Activated naive CD4-positive, alpha-beta T cell (primary cell): ENCODE measurements at places on chromosomes 2 and 18.

DNA sequence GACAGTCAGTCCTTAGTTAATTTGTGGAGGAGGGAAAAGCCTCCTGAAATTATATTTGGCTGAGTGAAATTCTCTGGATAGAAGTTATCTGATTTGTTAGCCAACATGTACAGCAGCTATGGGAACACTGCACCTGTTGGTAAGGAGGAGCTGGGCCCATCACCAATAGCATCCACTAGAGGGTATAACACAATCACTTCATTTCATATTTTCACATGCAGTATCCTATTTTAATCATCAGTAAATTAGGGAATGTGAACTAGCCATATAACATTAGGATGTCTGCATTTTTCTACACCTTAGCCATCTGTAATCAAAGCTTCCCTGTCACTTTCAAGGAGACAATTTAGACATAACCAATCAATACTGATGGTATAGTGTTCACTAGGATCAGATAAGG lies 818.4 kb upstream of the CDH2 start:
- no peak for DNase-seq

DNA sequence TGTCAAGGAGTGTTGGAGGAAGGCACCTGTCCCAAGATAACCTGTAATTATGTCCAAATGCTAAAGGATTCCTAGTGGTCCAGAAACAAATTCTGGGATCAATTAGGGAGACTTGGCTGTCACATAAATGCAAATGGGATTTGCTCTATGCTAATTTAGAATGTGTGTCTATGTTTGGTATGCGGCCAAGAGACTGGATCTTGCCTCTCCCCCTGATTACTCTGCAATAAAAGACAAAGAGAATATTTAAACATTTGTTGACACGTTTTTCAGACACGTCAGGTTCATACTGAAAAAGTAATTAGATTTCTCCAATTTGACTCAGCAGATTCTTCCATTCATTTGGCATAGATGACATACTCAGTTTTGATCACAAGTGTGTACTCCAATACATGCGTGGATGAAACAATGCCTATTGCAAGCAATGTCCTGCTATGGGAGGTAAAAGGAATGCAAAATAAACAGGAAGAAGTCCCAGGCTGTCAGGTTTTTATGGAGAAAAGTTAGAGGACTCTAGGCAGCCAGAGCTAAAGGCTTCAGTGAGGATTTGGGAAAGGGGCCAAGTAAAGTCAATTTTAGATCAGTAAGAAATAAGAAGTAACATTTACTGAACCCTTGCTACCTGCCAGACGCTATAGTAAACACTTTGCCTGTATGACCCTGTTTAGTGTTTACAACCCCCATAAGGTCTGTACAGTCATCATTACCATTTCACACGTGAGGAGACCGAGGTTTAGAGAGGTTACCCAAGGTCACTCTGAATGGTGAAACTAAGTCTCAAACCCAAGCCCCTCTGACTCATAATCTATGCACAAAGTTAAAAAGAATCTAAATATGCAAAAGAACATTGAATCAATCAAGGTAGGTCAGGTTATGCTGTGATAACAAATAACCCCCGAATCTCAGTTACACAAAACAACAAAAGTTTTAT lies 7.8 kb downstream of the ANTXR1 start:
- no peak for DNase-seq

DNA sequence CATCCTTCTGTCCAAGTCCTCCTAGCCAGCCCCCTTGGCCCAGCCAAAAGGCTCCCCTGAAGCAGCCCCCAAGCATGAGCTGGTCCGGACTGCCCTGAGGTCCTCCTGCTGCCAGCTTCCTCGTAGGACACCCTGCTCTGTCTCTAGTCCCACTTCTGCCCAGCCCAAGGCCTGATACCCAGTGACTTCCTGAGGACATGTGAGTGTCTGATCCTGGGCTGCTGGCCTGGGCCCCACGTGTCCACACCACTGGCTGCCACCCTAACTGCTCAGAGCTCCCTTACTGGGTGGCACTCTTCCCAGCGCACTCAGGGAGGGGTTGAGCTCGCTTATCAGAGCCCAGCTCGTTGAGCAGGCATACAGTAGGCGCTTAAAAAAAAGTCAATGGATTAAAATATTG lies 34.4 kb upstream of the PDIA6 start:
- no peak for DNase-seq

GRCh38 chr2:12076810-12077209 lies 330.4 kb downstream of the LPIN1 start:
- no peak for DNase-seq

DNA sequence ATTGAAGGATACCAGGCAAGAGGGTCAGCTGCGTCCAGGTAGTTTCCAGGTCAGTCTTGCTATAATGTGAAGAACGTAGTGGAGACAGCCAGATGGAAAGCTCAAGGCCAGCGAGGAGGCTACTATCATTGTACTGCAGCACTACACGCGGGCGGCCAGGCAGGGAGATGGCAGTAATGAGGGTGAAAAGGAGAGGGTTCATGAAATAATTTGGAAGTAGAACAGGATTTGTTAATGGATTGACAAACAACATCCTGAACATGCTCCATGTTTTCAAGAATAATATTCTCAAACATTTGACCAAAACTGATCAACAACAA lies 17.1 kb downstream of the SPIRE1 start:
- no peak for DNase-seq

DNA sequence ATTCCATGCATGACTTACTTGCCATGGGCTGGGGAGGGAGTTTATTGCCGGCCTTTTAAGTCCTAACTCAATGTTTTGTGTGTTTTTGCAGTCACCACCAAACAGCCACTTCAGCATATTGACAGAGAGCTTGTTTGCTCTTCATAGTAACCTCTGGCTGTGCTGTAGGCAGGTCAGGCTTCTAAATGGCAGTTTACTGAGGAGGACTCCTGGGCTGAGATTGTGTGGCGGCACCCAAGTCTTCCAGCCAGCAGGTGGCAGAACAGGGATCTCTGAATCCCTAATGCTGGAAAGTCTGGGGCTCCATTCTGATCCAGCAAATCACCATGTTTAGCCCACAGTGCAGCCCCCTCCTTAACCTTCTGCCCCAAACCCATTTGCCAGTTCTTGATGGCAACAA lies 121.2 kb downstream of the CAPN13 start:
- DNase-seq: no peak

DNA sequence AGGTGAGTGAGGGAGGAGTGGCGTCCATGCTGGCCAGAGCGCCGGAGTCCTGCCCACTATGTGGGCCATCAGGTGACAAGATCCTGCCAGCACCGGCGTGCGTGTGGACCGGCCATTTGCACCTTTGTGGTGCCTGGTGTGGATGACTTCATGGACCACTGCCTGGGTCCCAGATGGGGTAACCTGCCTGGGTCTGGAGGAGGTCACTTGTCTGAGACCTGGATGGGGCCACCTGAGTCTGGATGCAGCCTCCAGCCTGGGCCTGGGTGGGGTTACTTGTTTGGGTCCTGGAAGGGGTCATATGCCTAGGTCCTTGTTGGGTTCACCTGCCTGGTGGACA lies 299.6 kb downstream of the NDUFA10 start:
- DNase-seq: no peak

GRCh38 chr2:158692372-158693103 lies 102.6 kb upstream of the DAPL1 start:
- no peak for DNase-seq

DNA sequence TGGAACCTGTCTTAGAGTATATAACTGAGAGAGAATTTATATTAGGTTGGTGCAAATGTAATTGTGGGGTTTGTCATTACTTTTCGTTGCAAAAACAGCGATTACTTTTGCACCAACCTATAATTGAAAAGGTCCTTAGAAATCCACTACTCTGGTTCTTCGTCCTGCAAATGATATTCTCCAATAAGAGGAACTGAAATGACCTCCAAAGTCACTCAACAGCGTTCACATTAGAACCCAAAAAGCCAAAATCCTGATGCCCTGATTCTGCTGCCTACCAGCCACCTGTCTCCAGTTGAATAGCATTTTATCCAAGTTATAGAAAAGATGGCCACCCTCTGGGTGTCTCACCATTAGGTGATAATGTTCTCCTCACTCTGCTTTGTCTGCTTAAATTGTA lies 230.6 kb downstream of the SETBP1 start:
- no peak for DNase-seq

DNA sequence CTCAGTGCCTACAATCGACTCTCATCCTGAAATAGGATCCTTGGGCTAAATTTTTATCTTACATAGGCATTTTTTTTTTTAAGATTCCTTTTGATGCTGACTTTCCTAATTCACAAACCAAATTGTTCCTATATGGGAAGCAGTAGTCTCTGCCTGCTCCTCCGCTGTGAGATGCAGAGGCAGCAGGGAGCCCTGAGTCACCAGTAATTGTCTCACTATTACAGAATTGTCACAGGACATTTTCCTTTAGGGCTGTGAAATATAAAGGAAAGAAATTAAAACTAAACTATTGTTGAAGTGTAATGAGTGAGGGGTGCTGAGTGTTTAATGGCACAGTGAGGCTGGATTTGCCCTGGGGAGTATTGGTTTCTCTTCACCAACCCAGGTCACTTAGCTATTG lies 63.8 kb downstream of the MYO3B start:
- no peak for DNase-seq

DNA sequence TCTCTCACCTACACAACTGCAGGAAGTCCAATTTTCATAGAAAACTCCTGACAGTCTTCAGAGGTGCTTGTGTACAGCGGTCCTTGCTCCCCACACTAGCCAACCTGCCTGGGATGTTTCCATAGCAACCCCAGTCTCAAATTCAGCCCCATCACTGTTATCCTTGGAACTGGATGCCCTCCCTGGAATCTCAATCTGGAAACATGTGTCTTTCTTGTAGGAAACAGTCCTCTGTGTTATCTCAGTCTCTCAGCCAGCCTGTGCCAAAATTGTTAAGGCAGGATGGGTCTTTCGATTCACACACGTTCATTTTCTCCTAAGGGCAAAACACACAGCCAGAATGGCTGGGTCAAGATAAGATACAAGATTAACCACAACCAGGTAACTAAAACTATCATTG lies 295.5 kb upstream of the RND3 start:
- DNase-seq: no peak

DNA sequence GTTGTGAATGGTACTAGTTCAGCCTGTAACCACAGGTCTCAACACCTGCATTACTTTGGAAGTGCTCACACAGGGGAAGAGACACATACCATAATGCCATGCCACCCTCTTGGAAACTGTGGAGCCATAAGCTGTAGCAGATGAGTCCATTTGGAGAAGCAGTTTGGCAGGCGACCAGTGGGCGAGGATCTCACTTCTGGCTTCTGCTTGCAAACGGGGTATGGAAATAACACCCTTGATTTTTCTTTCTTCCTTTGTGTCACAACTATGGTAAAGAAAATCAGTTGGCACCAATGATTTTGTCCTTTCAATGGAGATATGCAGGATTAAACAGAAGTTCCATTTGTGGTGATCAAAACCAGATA lies 28.6 kb downstream of the APOB start:
- no peak for DNase-seq
